CD14-positive monocyte (primary cell): ENCODE measurements at places on chromosomes 3 and 15. TPM values are rescaled to one million over a fixed set of nuclear protein-coding genes. Genes with fewer than 3 reads are reported as not detected.

GRCh38 chr3:13042127-13042701, 31.0 kb downstream of the IQSEC1 start:
- H3K36me3 ChIP-seq = no peaks in the 10 kb centered on the region
- no peaks in the 10 kb centered on the region for H3K27me3 ChIP-seq
- no peak for DNase-seq

DNA sequence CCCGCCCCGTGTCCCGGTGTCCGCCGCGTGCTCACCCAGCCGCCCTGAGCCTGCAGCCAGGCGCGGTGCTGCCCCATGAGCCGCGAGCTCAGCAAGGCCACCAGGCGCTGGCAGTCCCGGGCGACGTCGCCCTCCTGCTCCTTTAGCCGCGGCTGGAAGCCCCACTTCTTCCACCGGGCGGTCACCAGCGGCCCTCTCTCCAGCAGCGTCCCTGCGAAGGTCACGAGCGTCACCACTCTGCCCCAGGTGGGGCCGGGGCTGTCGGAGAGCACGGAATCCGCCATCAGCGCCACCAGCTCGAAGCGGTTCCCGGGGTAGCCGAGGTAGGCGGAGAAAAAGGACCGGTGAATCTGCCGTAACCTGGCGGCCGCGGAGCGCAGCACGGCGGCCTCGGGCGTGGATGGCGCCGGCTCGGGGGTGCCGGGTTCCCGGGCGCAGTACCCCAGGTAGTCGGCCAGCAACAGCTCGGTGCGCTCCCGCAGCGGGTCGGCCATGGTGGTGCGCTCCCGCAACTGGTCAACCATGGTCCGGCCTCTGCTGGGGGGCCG, 298 bp downstream of the BCL2L10 start:
- H3K27ac ChIP-seq = no peak overlapping the region
- peaks cover 20% of the 10 kb centered on the region for H3K4me1 ChIP-seq
- peak; percentile 24 for DNase-seq
- H3K4me3 ChIP-seq = peak overlapping the region; percentile 72
- H3K36me3 ChIP-seq = no peaks in the 10 kb centered on the region

CHRFAM7A gene
- 2.6 and 3.8 TPM in 2 replicates for polyA plus RNA-seq

- H3K36me3 ChIP-seq = no peaks in the 10 kb centered on the region
- DNase-seq = no peak
- no peak overlapping the region for H3K27ac ChIP-seq
Observed at GRCh38 chr15:92606126-92606835, 49.3 kb downstream of the FAM174B start.

DNA sequence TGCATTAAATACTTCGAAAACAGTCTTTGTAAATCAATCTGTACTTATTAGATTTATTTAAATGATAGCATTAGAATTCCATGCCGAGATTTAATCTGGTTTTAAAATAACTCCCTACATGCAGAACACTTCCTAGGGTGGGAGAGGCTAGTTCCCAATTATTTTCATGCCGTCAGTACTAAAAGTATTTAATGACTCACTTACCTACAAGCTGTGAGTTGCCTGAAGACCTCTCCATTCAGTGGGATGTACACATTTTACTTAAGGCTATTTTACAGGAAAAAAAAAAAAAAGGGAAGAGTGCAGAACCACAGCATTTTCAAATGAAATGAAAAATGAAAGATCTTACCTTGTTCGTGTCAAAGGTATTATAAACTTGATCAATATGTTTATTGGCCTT, 469 bp downstream of the GUCA1C start:
- no peak overlapping the region for H3K4me3 ChIP-seq
- H3K27ac ChIP-seq = no peak overlapping the region
- no peaks in the 10 kb centered on the region for H3K4me1 ChIP-seq
- no peaks in the 10 kb centered on the region for H3K27me3 ChIP-seq
- H3K36me3 ChIP-seq = no peaks in the 10 kb centered on the region

DNA sequence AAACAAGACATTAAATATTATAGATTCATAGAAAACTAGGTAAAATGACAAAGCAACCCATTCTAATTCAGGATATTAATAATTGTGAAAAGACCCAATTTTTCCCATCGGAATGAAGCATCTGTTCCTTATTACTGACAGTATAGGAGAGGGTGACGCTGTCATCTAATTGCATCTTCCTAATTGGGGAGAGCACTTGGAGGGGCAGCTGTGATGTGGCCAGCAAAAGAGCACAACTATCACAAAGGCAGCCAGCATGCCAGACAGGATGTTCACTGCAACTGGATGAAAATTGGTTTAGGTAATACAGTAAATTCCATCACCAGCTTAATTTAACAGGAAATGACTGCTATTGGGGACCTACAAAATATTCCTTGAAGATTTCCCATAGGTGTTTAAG, 21.9 kb upstream of the MINAR1 start:
- no peak for DNase-seq
- no peak overlapping the region for H3K4me3 ChIP-seq
- no peak overlapping the region for H3K27ac ChIP-seq

RAB6B gene
- polyA plus RNA-seq = not detected

PRICKLE2 gene
- polyA plus RNA-seq = not detected

GRCh38 chr3:50572801-50573371, 3.6 kb downstream of the HEMK1 start:
- peaks cover 22% of the 10 kb centered on the region for H3K36me3 ChIP-seq
- no peak overlapping the region for H3K4me3 ChIP-seq
- peaks cover 39% of the 10 kb centered on the region for H3K4me1 ChIP-seq
- DNase-seq = no peak
- peak overlapping the region; percentile 14 for H3K27ac ChIP-seq
- H3K27me3 ChIP-seq = no peaks in the 10 kb centered on the region

CDHR4 gene
- polyA plus RNA-seq = not detected

DNA sequence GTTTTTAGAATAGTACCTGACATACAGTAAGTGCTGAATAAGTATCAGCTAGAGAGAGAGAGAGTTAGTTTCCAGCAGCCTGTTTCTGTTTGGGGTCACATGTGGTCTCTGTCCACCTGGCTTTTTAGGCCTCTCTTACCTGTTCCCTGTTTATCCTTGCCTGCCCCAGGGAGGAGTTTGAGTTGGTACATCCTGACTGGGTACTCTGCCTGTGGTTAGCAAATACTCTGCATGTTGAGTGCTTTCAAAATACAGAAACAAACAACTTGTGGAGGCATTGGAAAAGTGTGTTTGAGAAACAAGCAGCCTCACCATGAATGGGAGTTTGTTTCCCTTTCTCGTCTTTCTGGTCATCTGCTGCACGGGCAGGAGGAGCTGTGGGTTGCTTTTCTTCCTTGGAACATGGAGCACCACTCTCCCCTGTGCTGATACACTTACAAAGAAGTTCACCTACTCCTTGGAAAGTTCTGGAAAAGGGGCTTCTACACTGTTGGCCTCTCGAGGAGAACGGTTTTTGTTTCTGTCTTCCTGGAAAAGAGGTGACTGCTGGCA, 166.1 kb downstream of the PGPEP1L start:
- no peak for DNase-seq
- no peak overlapping the region for H3K4me3 ChIP-seq
- H3K27me3 ChIP-seq = no peaks in the 10 kb centered on the region

RGMA gene
- 0.35 and 0.55 TPM in 2 replicates for polyA plus RNA-seq

DNA sequence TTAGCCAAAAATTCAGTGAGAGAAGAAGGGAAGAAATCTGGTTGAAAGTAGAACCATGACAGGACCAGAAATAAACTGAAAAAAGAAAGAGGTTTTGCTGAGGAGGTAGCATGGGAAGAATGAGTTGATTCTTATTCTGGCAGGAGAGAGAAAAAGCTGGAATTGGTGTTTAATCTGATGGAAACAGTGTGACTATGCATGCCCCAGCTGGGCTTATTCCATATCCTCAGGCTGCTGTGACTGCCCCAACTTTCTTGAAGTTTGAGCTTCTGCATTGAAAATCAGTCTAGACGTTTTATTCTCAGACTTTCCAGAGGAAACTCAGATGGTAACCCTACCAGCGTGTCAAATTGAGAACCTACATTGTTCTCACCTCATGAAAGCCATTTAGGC, 352.5 kb upstream of the DCBLD2 start:
- no peak for DNase-seq
- no peaks in the 10 kb centered on the region for H3K27me3 ChIP-seq
- no peak overlapping the region for H3K4me3 ChIP-seq

DNA sequence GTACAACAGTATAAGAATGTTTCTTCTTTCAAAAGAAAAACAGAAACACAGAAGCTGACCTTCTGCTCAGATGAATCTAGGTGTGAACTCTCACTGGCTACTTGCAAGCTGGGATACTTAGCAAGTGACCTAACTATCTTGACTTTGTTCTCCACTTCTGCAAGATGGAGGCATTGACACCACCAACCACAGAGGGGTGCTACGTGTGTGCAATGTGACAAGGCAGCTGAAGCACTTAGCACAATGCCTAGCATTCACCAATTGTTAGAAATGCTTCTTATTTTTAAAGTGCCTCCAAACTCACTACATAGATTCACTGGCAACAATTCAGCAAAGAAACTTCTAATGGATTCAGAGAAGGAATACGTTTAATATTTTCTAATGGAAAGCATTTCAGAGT, 331.4 kb upstream of the WNT5A start:
- H3K4me1 ChIP-seq = no peaks in the 10 kb centered on the region
- H3K4me3 ChIP-seq = no peak overlapping the region
- no peaks in the 10 kb centered on the region for H3K36me3 ChIP-seq
- no peak overlapping the region for H3K27ac ChIP-seq
- DNase-seq = no peak
- no peaks in the 10 kb centered on the region for H3K27me3 ChIP-seq

CTXND1 gene
- polyA plus RNA-seq = not detected in 2 replicates

- no peaks in the 10 kb centered on the region for H3K4me1 ChIP-seq
- no peaks in the 10 kb centered on the region for H3K36me3 ChIP-seq
- H3K4me3 ChIP-seq = no peak overlapping the region
- no peaks in the 10 kb centered on the region for H3K27me3 ChIP-seq
Observed at GRCh38 chr3:135078283-135078682, 283.2 kb downstream of the EPHB1 start.

DNA sequence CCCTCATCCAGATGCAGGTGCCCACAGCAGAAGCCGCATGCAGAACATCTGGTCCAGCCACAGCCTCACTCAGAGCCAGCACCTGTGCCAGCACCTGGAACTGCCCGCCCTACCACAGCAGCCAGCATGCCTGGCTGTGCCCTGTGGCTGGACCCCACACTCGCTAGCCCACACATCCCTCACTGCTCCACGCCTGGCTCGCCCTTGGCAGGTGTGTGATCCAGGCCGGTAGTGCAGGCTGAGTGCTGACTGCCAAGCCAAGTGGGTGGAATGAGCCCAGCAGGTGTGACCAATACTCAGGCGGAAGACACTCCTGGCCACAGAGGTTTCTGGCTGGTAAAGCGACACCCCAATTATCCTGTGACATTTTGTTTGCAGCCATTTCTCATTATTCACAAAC, 162.4 kb upstream of the ROBO1 start:
- H3K27me3 ChIP-seq = no peaks in the 10 kb centered on the region
- no peaks in the 10 kb centered on the region for H3K4me1 ChIP-seq
- no peak for DNase-seq
- no peak overlapping the region for H3K4me3 ChIP-seq

BCL2A1 gene
- 277 TPM for polyA plus RNA-seq

SCAMP5 gene
- 0.08 TPM for polyA plus RNA-seq

DNA sequence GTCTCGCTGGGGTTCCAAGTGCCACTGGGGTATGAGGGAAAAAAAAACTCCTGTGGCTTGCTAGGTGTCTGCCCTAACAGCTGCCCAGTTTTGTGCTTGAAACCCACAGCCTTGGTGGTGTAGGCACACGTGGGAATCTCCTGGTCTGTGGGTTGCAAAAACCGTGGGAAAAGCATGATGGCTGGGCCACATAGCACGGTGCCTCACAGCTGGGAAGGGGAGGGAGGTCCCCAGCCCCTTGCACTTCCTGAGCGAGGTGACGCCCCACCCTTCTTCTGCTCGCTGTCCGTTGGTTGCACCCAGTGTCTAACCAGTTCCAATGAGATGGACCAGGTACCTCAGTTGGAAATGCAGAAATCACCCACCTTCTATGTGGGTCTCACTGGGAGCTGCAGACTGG, 144.3 kb downstream of the KBTBD8 start:
- H3K27ac ChIP-seq = no peak overlapping the region
- no peaks in the 10 kb centered on the region for H3K36me3 ChIP-seq
- H3K27me3 ChIP-seq = no peaks in the 10 kb centered on the region
- no peak overlapping the region for H3K4me3 ChIP-seq
- no peaks in the 10 kb centered on the region for H3K4me1 ChIP-seq

GRCh38 chr15:84609818-84610525, 9.2 kb downstream of the ZSCAN2 start:
- no peaks in the 10 kb centered on the region for H3K27me3 ChIP-seq
- no peak overlapping the region for H3K4me3 ChIP-seq
- H3K27ac ChIP-seq = no peak overlapping the region
- peaks cover 10% of the 10 kb centered on the region for H3K36me3 ChIP-seq
- H3K4me1 ChIP-seq = peaks cover under 1% of the 10 kb centered on the region
- DNase-seq = no peak

ACAN gene
- polyA plus RNA-seq = not detected

DUOX1 gene
- polyA plus RNA-seq = 0.22 TPM

GRCh38 chr15:83893308-83893707, 239.4 kb downstream of the ADAMTSL3 start:
- DNase-seq = no peak
- H3K27me3 ChIP-seq = no peaks in the 10 kb centered on the region
- H3K4me1 ChIP-seq = no peaks in the 10 kb centered on the region

DNA sequence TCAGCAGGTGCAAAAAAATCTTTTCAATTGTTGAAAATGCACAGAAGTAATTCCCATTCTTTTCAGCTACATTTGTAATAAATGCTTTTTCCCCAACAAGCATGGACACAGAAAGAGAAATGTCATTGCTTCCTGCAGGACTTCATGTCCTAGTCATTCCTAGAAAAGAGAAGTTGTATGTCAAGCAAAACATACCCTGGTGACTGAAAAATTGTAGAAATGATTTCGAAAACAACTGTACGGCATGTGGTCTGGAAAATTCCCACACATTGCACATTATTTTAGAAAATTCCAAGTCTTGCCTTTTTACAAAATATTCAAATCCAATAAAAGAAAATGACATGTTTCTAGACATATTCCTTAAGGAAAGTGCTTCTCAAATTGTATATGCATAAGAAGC, 50.4 kb upstream of the ALCAM start:
- no peaks in the 10 kb centered on the region for H3K36me3 ChIP-seq
- H3K27me3 ChIP-seq = no peaks in the 10 kb centered on the region
- DNase-seq = no peak
- H3K27ac ChIP-seq = no peak overlapping the region
- H3K4me3 ChIP-seq = no peak overlapping the region
- H3K4me1 ChIP-seq = no peaks in the 10 kb centered on the region

DNA sequence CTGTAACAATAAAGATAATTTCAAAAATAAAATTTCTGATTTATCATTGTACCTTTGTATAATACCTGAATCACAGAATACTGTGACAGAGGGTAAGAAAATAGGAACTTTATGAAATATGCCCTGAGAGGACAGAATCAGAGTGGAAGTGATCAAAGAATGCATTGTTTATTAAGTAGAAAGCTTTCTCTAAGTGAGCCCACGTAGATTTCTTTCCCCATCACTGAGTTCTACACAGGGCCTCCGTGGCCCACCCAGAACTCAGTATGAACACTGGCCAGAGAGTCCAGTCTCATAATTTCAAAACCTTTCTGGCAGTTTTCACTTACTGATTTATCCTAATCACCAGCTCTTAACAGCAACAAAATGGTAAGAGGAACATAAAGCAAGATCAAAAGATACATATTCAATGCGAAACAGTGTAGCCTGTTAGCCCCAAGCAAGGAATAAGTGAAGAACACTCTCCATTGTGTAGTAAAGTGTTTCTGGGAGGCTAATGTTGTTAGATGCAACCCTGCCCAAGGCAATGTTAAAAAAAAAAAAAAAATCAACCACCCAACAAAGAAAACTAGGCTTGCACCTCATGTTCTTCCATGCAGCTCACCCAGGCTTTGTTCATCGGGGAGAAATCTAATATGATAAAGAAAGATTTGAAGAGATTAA, 341.3 kb downstream of the LSAMP start:
- no peaks in the 10 kb centered on the region for H3K27me3 ChIP-seq
- H3K36me3 ChIP-seq = no peaks in the 10 kb centered on the region
- no peak overlapping the region for H3K4me3 ChIP-seq
- no peak overlapping the region for H3K27ac ChIP-seq
- H3K4me1 ChIP-seq = no peaks in the 10 kb centered on the region
